ENCODE measurements at places on chromosomes 6 and 20.

GRCh38 chr6:150236114-150236513 is 93.3 kb downstream of the PPP1R14C start:
- no peak for DNase-seq

DNA sequence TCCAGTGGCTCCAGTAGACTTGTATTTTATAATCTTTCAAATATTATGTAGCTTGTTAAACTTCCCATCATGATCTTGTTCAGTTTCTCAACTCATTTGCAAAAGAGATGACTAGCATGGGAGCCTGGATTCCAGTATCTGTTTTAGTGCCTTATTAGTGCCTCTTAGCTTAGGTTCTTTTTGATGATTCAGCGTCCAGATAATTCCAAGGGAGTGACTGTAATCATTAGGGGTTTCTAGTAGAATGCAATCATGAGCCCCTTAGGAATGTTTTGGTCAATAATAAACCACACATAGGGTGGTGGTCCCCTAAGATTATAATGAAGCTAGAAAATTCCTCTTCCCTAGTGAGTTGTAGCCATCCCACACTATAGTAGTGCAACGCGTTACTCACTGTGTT is 7.0 kb downstream of the CD2AP start:
- DNase-seq, result no peak

GRCh38 chr20:25278636-25279361 is 30.9 kb downstream of the PYGB start:
- DNase-seq, result no peak

DNA sequence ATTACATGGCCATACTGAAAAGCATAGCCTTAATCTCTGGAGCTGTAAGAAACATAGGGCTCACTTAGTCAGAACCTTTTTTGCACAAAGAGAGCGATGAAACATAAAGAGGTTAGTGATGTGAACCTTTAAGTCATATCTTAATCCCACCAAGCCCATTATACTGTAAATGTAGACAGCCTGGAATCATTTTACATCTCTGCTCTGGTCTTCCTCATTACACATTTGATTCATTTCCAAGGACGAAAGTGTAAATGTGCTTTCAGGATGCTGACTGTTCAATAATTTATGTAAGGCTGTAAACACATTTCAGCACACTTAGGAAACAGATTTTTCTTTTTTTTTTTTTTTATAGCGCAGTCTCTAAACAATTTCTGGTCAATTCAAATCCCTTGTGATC is 131.3 kb upstream of the B3GAT2 start:
- DNase-seq, result no peak

GRCh38 chr20:31674895-31675827 is 37.4 kb downstream of the COX4I2 start:
- DNase-seq, result no peak

All from NCI-H1694 (cell line).